ENCODE measurements at places on chromosomes 3 and 15.

- no peak for DNase-seq
Observed at GRCh38 chr3:36142746-36143145, 237.6 kb upstream of the STAC start.

DNA sequence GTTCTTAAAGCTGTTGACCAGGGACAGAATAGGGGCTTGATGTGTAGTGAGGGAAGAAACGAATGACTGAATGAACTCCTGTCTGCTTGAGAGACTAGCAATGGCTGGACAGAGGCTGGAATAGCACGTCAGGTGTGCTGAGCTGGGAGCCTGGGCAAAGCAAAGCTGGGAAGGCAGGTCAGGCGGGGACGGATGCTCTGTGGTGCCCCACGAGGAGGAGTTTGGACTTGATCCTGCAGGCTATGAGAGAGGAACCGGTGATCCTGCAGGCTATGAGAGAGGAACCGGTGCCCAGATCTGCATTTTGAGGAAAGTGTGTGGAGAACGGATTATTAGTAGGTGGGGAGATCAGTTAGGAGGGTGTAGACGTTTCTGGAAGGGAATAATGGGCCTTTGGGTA lies 31.3 kb upstream of the PSTPIP1 start:
- DNase-seq = no peak

DNA sequence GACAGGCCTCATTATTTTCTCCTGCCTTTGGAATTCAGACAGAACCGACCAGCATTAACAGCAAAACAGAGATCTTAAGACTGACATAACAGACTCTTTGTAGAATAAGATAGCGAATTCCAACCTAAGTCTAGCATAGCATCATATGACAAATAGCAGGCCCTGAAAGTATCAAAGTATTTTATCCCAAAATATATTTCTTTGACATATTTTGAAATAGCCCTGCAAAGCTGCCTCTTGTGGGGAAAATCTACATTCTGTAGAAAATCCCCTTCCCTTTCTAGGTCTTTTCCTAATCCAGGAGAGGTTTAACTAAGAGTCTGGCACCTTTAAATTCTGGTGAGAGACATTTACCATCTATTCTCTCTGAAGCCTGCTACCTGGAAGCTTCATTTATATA lies 34.4 kb upstream of the STRIT1 start:
- DNase-seq = no peak

GRCh38 chr15:95996494-95996893 lies 334.0 kb upstream of the NR2F2 start:
- no peak for DNase-seq

DNA sequence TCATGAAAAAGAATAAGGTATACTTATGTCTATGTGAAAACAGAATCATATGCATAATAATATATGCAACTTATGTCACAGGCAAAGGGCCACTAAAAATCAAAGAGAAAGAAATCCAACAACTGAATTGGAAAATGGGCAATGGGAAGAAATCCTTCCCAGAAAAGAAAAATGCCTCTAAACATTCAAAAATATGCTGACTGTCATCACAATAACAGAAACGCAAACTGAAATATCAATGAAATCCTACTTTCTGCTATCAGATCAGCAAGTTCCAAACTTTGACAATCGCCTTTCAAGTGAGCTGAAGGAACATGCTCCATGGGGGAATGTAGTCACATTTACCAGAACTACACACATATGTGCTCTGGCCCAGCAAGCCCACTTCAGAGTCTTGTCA lies 99.4 kb upstream of the KLF13 start:
- DNase-seq = no peak

DNA sequence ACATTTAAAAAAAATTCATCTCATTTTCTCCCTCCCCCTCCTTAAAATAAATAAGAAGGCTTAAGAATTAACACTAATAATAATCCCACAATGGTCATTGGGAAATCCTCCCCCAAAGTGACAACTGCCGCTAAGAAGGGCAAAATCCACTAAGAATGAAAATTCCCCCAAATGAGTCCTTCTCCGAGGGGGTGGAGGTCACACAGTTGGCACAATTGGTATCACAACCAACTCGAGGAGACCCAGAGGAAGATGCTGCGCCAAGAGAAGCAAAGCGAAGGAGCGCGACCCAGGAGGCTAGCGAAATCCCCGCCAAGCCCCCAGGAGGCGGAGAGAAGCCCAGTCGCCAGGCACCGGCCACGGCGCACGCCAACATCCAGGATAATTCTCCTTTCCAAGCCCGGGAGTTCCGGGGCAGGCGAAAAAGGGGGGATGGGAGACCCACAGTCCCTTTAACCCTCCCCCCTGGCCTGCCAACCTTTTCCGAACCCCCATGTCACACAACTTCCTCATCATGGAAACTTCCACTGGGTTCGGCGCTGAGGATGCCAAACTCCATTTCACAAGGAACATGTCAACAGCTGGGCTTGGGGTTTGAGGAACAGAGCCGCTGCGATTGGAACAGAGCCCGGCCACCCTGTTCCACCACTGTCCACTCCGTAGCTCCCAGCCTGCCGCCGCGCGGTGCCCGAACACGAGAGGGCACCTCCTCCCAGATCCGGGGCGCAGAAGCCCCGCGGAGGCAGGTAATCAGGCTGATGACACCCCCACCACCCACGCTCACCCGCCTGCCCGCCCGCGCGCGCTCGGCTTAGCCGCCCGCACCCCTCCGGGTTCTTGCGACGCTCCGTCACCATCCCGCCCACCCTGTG lies 668 bp downstream of the THRB start:
- DNase-seq = peak; percentile 83

GRCh38 chr3:114454551-114455251 lies 160.9 kb downstream of the TIGIT start:
- no peak for DNase-seq

DNA sequence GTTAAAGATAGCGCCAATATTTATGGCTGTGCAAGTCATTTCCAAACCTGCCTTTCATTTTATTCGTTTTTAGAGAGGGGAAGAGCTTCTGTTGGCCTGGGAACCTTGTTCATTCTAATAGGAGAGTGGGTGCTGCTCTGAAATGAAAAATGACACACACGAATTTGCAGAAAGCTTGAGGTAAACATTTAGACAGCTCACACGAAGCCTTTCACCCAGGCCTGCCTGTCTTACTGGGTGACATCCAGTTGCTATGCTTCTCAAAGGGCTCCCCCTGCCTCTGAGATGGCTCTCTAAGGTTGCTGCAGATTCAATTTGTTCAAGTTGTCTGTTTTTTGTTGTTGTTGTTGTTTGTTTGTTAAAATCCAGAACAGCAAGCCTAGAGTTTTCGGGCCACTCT lies 18.2 kb downstream of the PEX5L start:
- DNase-seq = no peak

DNA sequence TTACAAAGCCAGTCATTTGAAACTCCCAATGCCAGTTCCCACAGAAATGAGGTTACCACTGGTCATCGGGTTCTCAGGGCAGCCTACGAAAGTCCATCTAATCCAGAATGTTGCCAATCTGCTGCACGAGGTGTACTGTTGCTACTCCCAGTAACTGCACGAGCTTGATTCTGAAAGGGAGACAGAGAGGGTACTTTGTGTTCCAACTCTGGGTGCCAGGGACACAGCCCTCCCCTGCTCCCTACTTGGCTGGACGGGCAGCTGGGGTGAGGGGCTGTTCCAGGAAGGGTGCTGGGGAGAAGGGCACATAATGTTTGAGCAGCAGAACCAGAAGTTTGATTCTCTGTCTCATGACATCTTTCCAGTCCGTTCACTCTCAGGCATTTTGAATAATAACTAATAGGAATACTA lies 27.1 kb upstream of the OSBPL11 start:
- DNase-seq = no peak

DNA sequence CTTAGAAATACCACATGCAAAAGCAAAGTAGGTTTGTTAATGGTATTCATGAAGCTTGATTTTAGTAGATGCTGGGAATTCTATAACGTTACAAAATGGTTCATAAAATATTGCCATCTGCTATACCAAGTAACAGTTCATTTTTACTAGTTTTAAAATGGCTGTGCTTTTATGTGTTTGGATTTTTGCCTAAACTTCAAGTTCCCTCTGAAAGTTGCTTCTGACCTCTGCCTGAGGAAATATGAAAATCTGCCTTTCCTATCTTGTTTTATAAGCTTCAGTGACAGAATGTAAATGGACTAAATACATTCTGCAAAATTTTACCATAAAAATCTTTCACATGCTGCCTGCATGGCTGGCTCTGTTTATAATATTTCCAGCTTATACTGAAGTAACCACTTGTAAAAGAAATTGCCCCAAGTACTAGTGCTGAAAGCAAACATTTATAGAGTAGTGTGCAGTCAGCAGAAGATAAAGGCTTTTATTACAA lies 560.7 kb upstream of the ROBO2 start:
- DNase-seq = no peak

GRCh38 chr3:39166932-39167532 lies 13.6 kb upstream of the CSRNP1 start:
- peak; percentile 81 for DNase-seq

DNA sequence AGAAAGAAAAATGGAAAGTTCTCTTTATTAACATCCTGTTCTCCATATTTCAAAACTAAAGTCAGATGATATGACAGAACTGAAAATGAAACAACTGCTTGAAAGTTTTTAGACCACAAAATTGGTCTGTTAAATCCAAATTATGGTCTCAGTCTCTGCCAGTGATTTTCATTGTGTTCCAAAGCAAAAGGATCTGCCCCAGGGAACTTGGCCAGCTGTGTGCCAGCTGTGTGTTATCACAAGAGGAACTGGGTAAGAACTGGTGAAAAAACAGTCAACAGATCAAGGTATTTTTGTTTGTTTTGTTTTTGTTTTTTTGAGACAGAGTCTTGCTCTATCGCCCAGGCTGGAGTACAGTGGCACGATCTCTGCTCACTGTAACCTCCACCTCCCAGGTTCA lies 323.3 kb downstream of the CTNNB1 start:
- no peak for DNase-seq

DNA sequence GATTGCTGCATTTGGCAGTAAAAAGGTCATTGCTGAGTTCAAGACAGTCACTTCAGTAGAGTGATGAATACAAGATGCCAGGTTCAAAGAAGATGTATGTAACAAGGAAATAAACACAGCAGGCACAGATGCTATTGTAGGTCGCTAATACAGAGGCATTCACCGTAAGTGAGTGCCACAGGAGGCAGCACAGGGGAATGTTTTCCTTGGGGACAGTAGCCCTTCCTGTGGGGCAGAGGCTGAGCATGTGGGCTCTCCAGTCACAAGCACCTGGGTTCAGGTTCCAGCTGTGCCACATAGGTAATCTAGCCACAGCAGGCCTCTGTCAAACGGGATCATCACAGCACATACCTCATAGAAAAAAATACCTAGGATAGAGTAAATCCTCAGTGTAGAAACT lies 86.3 kb downstream of the RSL24D1 start:
- no peak for DNase-seq

GRCh38 chr3:111668888-111669488 lies 73.8 kb upstream of the ZBED2 start:
- DNase-seq = no peak

DNA sequence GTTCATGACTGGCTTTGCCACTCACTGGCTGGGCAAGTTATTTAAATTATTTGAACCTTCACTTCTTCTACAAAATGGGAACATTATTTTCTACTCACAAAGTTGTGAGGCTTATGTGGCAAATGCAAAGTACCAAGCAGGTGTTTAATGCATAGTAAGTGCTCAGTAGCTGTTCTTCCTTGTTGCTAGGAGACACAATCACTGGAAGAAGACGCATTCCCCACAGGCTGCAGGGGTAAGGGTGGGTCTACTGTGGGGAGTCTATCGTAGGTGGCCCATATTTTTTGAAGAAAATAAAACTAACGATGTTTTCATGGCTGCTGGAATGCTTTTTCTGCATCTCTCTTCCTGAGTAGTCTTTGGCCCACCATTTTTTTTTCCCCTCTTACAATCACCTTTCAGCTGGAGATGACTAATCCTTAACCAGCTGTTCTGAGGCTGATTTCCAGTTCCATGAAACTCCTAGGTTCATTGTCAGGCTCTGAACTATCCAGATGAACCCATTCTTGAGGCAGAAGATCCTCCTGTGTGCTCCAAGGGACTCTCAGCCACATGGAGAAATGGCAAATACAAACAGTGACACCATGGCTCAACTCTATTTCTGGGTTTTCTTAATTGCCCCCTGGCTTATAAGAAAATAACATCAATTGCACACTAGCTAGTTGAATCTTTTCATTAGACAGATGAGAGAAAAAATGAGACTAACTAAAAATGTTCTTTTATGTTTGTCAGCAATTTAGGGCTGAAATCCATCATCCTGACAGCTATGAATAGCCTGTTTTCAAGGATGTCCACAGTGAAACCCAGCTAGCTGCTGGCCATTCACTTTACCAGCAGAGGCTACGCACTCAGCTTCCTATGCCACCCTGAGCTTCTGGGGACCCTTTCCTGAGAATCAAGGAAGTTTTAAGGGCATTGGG lies 108.3 kb upstream of the ETV5 start:
- no peak for DNase-seq

- peak; percentile 34 for DNase-seq
Observed at GRCh38 chr3:149151843-149152242, 22.4 kb downstream of the HPS3 start.

DNA sequence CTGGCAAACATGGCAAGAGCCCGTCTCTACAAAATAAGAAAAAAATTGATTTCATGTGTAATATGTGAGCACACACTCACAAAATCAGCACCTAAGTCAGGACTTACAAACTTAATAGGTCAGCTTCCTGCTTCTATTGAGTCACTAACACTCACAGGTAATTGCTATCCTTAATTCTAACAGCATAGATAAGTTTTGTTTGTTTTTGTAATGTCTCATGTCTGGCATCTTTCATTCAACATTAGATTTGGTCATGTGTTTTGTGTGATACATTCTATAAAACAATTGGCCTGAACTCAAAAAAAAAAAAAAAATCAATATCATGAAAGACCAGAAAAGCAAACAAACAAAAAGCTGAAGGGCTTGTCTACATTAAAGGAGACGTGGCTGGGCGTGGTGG lies 564.7 kb downstream of the AGBL1 start:
- DNase-seq = no peak

- no peak for DNase-seq
Observed at GRCh38 chr15:87118435-87118834, 1038.8 kb downstream of the AGBL1 start.

DNA sequence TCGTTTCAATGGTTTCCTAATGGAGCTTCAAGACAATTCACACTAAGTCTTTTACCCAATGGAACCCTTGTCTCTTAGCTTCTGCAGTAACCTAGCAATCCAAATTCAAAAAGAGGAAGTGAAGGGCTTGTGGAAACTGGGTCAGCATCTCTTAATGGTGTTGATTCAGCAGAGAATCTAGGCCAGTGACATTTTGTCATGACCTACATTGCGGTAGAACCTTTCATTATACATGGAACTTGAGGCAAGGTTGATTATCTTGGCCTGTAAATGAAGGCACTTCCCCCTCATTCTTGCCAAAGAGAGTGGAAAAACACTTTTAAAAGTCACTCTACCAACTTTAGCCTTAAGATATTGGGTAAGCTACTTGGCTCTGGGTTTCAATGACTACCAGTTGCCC lies 42.8 kb downstream of the C2CD4B start:
- DNase-seq = no peak
